ENCODE measurements at places on chromosomes 7 and 10.
A peak's percentile ranks its signal among the peaks of the same experiment; 100 is the strongest.

GRCh38 chr10:132382231-132382922 is 14.6 kb upstream of the PWWP2B start:
- H3K27me3 ChIP-seq: peaks cover 2% of the 10 kb centered on the region
- H3K36me3 ChIP-seq: no peaks in the 10 kb centered on the region
- peaks cover 13% of the 10 kb centered on the region for H3K4me1 ChIP-seq
- DNase-seq: no peak

- no peak overlapping the region for H3K27ac ChIP-seq
- DNase-seq: no peak
- H3K4me1 ChIP-seq: peaks cover 13% of the 10 kb centered on the region
- no peak overlapping the region for H3K4me3 ChIP-seq
- no peaks in the 10 kb centered on the region for H3K27me3 ChIP-seq
- H3K36me3 ChIP-seq: no peaks in the 10 kb centered on the region
Observed at GRCh38 chr7:87505557-87506245, 30.2 kb upstream of the ABCB4 start.

DNA sequence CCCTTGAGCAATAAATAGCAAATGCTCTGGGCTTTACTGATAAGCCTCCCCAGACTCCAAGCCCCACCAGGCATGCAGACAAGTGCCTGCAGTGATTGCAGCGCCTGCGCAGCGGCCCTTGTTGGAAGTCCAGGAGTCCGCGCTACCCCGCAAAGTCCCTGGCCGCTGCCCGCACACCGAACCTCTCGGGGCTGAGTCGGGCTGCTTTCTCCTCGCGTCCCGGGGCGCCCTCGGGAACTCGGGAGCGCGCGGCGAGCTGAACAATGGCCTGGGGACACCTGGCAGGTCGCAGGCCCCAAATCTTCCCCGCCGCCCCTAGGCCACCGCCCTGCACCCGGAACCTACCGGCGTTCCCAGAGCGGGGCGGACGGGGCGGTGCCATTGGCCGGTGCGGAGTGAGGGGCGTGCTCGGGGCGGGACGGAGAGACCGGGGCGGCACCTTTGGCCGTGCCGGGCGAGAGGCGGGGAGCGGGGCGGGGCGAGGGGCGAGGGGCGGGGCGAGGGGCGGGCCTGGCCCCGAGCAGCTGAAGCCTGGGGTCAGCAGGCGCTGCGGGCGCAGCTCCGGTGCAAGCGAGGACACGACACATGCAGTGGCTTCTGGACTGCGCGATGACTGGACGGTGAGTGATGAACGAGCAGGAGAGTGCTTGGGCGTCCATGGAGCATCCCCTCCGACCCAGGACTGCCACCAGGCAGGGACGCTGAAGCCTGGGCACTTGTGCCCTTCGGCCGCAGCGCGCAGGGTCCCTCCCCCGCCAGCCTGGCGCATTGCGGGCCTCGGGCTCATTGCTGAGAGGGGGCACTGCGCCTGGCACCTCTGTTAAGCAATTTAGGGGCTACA is at the start of gene RASSF4:
TSS of gene RASSF4 (plus strand) at position 556 of the 841 bp plus-strand sequence. CDS start 10,401 bp downstream, outside the sequence.
- peak; percentile 91 for DNase-seq
- H3K27ac ChIP-seq: peak within 1 kb of the TSS; percentile 77
- peak within 1 kb of the TSS; percentile 80 for H3K4me3 ChIP-seq
- H3K36me3 ChIP-seq: peaks cover 14% of the 10 kb centered on the region
- H3K27me3 ChIP-seq: no peaks in the 10 kb centered on the region

- no peak overlapping the region for H3K4me3 ChIP-seq
- H3K27me3 ChIP-seq: no peaks in the 10 kb centered on the region
- H3K27ac ChIP-seq: no peak overlapping the region
- DNase-seq: no peak
- H3K4me1 ChIP-seq: peaks cover 21% of the 10 kb centered on the region
Observed at GRCh38 chr7:117129521-117129955, 176.2 kb downstream of the ST7 start.

DNA sequence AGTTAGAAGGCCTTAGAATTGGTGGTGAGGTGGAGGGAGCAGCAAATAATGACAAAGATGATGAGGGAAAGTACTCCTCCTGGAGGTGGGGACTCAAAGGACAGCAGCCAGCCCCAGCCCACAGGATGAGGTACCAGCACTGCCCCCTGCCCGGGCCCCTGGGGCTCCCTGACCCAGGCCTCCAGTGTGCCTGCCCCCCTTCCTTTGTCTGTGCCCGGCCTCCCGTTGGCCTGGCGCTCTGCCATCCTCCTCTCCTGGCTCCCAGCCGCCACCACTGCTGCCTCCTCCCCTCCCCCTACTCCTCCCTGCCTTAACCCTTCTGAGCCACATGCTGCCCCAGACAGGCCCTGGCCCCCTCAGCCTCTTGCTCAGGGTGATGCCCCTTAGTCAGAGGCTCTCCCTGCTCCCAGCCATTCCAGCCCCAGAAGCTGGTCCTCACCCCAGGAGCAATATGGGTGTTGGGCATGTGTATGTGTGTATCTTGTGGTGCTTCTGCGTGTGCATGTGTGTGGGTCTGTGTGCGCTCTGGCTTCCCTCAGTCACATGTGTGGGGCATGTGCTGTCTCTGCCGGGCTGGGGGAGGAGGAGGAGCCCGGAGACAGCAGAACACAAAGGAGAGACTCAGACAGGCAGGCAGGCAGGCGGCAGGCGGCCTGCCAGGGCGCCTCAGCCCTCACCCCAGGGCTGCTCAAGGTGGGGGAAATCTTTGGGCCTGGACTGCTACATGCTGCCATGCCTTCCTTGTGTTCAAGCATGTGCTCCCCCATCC is 2.6 kb downstream of the LDB1 start:
- peak overlapping the region; percentile 97 for H3K4me3 ChIP-seq
- DNase-seq: peak; percentile 65
- peaks cover 58% of the 10 kb centered on the region for H3K4me1 ChIP-seq
- H3K27ac ChIP-seq: peak overlapping the region; percentile 98
- no peaks in the 10 kb centered on the region for H3K27me3 ChIP-seq

- no peak overlapping the region for H3K27ac ChIP-seq
- no peaks in the 10 kb centered on the region for H3K4me1 ChIP-seq
- no peaks in the 10 kb centered on the region for H3K36me3 ChIP-seq
- DNase-seq: no peak
Observed at GRCh38 chr7:25698451-25699113, 453.4 kb upstream of the NFE2L3 start.

DNA sequence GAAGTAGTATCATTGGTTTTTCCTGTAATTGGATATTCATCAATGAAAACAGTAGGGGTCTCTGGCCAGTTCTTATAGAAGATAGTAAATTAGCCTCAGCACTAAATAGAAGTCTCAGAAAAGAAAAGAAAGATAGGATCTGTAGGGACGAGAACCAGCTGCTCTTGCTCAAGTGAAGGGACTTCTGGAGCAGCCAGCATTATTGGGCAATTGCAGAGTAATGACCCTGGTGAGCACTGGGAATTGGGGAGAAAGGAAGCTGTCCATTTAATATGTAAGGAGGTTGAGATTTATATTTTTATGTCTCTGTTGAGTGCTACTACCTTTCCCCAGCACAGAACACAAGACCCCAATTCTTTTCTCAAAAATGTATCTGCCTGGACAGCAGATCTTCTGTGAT is 61.2 kb upstream of the WNT16 start:
- H3K36me3 ChIP-seq: no peaks in the 10 kb centered on the region
- H3K27ac ChIP-seq: no peak overlapping the region
- H3K4me3 ChIP-seq: no peak overlapping the region
- H3K27me3 ChIP-seq: peaks cover 13% of the 10 kb centered on the region

- no peaks in the 10 kb centered on the region for H3K36me3 ChIP-seq
- H3K4me3 ChIP-seq: no peak overlapping the region
- peaks cover 14% of the 10 kb centered on the region for H3K4me1 ChIP-seq
- DNase-seq: no peak
- peaks cover 27% of the 10 kb centered on the region for H3K27me3 ChIP-seq
Observed at GRCh38 chr7:26688388-26688787, 176.0 kb downstream of the SKAP2 start.

- no peak for DNase-seq
- no peak overlapping the region for H3K4me3 ChIP-seq
- H3K36me3 ChIP-seq: no peaks in the 10 kb centered on the region
- H3K27me3 ChIP-seq: no peaks in the 10 kb centered on the region
Observed at GRCh38 chr7:71017602-71018001, 114.3 kb upstream of the GALNT17 start.

GRCh38 chr10:100504096-100504495 is 15.6 kb downstream of the SEC31B start:
- no peak overlapping the region for H3K4me3 ChIP-seq
- no peak overlapping the region for H3K27ac ChIP-seq
- H3K4me1 ChIP-seq: peaks cover 73% of the 10 kb centered on the region
- peaks cover 79% of the 10 kb centered on the region for H3K36me3 ChIP-seq
- DNase-seq: no peak

GRCh38 chr7:30176463-30177109 is 41.8 kb downstream of the MTURN start:
- no peak overlapping the region for H3K4me3 ChIP-seq
- no peaks in the 10 kb centered on the region for H3K27me3 ChIP-seq
- H3K27ac ChIP-seq: no peak overlapping the region
- H3K4me1 ChIP-seq: peaks cover 4% of the 10 kb centered on the region

- H3K27ac ChIP-seq: no peak overlapping the region
- H3K36me3 ChIP-seq: no peaks in the 10 kb centered on the region
- DNase-seq: no peak
- H3K4me1 ChIP-seq: no peaks in the 10 kb centered on the region
- H3K4me3 ChIP-seq: no peak overlapping the region
Observed at GRCh38 chr7:47737601-47738000, 155.7 kb upstream of the TNS3 start.

GRCh38 chr10:32332299-32332750 is 14.6 kb downstream of the EPC1 start:
- H3K36me3 ChIP-seq: peaks cover 26% of the 10 kb centered on the region
- no peaks in the 10 kb centered on the region for H3K27me3 ChIP-seq
- H3K4me1 ChIP-seq: peaks cover 69% of the 10 kb centered on the region
- H3K27ac ChIP-seq: peak overlapping the region; percentile 95

GRCh38 chr7:101743995-101744360 is 73.4 kb upstream of the CUX1 start:
- no peaks in the 10 kb centered on the region for H3K27me3 ChIP-seq
- H3K36me3 ChIP-seq: peaks cover 2% of the 10 kb centered on the region
- no peak for DNase-seq
- H3K4me1 ChIP-seq: peaks cover 34% of the 10 kb centered on the region
- H3K4me3 ChIP-seq: peak overlapping the region; percentile 82

GRCh38 chr10:44206127-44206818 is 178.6 kb downstream of the CXCL12 start:
- no peak overlapping the region for H3K27ac ChIP-seq
- H3K36me3 ChIP-seq: no peaks in the 10 kb centered on the region
- DNase-seq: no peak
- no peaks in the 10 kb centered on the region for H3K27me3 ChIP-seq

- H3K4me1 ChIP-seq: peaks cover 7% of the 10 kb centered on the region
- peak; percentile 56 for DNase-seq
- H3K4me3 ChIP-seq: peak overlapping the region; percentile 76
Observed at GRCh38 chr10:124417895-124418725, 613 bp downstream of the OAT start.

DNA sequence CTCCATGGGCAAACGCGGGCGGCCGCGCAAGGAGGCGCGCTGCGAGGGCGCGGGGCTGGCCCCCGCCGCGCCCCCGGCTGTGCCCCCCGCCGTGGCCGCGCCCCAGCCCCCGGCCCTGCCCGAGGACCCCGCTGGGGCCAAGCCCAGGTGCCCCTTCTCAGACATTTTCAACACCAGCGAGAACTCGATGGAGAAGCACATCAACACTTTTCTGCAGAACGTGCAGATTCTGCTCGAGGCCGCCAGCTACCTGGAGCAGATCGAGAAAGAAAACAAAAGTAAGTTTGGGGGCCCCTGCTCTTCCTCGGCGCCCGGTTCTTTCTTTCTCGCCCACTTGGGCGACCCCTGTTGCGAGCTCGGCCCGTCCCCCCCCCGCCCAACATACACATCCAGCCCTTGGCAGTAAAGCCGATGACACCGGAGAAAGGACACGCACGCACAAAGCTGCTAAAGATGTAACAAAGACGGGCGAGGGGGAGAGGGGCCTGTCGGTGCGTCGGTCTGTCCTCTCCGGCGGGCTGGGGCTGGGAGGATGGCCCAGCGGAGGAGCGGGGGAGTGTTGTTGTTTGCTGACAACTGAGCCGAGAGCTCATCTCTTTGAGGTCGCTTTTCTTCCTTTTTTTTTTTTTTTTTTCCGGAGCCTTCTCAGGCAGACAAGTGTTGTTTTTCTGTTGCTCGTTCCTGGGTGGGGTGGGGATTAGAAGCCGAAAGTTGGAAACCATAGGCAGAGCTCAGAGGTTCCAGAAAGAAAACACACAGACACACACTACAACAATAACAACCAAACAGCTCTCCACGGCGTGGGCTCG is 604 bp downstream of the MXI1 start:
- peak; percentile 42 for DNase-seq
- H3K36me3 ChIP-seq: peaks cover under 1% of the 10 kb centered on the region
- H3K27me3 ChIP-seq: peaks cover 42% of the 10 kb centered on the region
- H3K4me1 ChIP-seq: peaks cover 40% of the 10 kb centered on the region
- H3K4me3 ChIP-seq: peak overlapping the region; percentile 96

DNA sequence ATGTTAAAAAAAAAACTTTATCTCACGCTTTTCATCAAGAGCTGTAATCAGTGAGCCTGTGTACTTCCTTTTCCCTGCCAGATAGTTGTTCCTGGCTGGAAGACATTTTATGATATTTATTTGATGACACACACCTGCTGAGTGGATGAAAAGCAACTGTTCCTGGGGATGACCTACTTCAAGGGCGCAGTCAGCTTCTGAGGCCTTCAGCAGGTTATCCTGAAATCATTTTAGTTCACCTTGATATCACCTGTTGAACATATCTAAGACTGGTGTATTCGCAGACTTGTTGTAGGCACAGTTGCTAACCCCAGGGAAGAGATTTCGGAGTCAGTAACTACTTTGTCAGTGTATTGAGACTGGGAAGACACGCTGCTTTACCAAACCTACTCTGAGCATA is 234.5 kb upstream of the TCF7L2 start:
- no peak for DNase-seq
- H3K4me3 ChIP-seq: no peak overlapping the region
- H3K27ac ChIP-seq: no peak overlapping the region
- H3K27me3 ChIP-seq: no peaks in the 10 kb centered on the region

- no peak for DNase-seq
- no peak overlapping the region for H3K27ac ChIP-seq
- no peaks in the 10 kb centered on the region for H3K36me3 ChIP-seq
- no peaks in the 10 kb centered on the region for H3K4me1 ChIP-seq
- no peak overlapping the region for H3K4me3 ChIP-seq
Observed at GRCh38 chr10:24873281-24873683, 79.1 kb downstream of the PRTFDC1 start.

DNA sequence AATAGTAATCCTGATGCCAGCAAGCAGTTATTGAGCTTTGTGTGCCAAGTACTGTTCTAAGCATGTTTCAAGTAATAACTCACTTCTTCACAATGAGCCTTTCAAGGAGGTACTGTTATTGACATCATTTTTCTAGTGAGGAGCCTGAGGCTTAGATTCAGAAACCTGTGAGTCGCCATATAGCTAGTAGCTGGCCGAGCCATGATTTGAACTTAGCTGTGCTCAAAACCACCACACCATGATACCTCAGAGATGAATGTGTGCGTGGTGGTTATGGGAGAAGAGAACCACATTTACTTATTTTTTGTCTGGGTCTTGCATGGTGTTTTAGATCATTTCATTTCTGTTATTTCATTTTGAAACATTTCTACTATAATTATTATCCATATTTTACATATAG is 578.9 kb downstream of the AUTS2 start:
- H3K4me3 ChIP-seq: no peak overlapping the region
- peaks cover 5% of the 10 kb centered on the region for H3K4me1 ChIP-seq
- H3K27ac ChIP-seq: no peak overlapping the region
- H3K36me3 ChIP-seq: no peaks in the 10 kb centered on the region
